Fibroblast of skin of back (primary cell): ENCODE measurements at places on chromosomes 7 and 10.

- no peak for DNase-seq
Observed at GRCh38 chr7:80981405-80981804, 62.6 kb upstream of the SEMA3C start.

DNA sequence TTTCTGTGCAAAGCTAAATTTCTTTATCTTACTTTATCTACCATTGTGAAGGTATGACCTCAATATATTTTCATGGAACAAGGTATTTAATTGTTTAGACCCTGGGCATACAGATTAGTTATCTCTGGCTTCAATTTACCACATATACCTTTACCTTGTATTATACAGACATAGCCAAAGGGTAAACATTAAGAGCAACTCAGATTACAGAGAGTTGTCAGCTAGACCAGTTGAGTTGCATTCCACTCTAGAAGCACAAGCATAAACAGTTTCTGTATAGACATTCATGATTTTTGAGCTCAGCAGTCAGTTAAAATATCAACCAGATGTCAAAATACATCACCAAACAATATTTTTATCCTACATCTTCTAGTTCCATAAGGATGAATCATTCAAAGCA lies 857.3 kb upstream of the ZWINT start:
- no peak for DNase-seq

- DNase-seq, result no peak
Observed at GRCh38 chr7:149736478-149737360, 36.7 kb downstream of the ZNF467 start.

GRCh38 chr7:136134503-136134902 lies 157.3 kb upstream of the MTPN start:
- DNase-seq, result peak; percentile 87

DNA sequence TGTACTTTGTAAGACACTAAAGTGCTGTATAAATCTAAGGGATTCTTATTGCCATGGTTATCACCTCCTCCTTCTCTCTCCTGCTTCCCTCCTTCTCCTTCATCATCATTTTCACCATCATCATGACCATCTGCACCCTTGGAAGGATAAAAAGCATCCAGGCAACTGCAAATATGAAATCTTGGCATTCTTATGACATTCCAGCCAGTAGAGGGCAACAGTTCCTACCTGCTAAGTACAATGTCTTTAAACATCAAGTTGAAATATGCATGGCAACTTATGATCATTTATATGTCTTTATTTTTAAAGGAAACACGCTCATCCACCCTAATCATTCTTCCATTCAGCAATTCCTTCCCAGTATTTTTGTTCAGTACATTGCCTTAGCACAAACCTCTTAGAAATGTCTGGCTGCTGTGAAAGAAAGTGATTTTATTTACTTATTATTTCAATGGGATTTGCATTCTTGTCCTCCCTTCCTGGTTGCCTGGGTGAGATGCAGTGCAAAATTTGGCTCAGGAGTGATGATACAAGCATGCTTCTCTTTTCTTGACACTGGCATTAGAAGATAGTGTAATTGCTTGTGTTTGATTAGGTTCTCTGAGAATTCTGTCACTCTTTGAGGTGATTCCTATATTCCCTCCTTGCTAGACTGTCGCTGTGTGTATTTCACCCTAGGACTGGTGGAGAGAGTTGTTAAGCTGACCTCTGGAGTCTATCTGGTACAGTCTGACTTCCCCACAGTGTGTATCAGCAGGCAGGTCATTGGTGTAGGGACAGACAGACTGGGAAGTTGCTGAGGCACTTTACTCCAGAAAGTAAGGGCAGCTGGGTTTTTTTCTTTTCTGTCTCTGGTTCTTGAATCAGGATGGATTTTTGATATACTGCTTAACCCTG lies 188.5 kb upstream of the BMPER start:
- DNase-seq, result peak; percentile 62

GRCh38 chr10:125057158-125058001 lies 103.0 kb downstream of the CTBP2 start:
- peak; percentile 81 for DNase-seq

GRCh38 chr7:6395898-6396595 lies 51.7 kb downstream of the DAGLB start:
- no peak for DNase-seq
